ENCODE measurements at places on chromosomes 3 and 15. TPM values are rescaled to one million over a fixed set of nuclear protein-coding genes. Genes with fewer than 3 reads are reported as not detected.

The SOX14 gene
- 1.2 TPM for total RNA-seq

The ZMAT3 gene
- total RNA-seq = 0.78 TPM

The CCRL2 gene
- not detected for total RNA-seq

The MAGI1 gene
- total RNA-seq = 26.4 TPM

The RTP3 gene
- 0.07 TPM for total RNA-seq

The HTR3E gene
- total RNA-seq = not detected

The CCDC9B gene
- 0.18 TPM for total RNA-seq

The GOLGA8T gene
- 1.1 TPM for total RNA-seq

The GDPGP1 gene
- 5.8 TPM for total RNA-seq

The SCAANT1 gene
- total RNA-seq = not detected

The CD200 gene
- total RNA-seq = 49.4 TPM

The GCNT3 gene
- not detected for total RNA-seq

The UPK1B gene
- 0.33 TPM for total RNA-seq

The DIPK2A gene
- 58.9 TPM for total RNA-seq

The BUB1B gene
- total RNA-seq = 126 TPM

The KNL1 gene
- total RNA-seq = 33.9 TPM

The SLC28A2 gene
- not detected for total RNA-seq

The DUOXA2 gene
- total RNA-seq = not detected

The CYP19A1 gene
- not detected for total RNA-seq

The RETNLB gene
- total RNA-seq = not detected

The DNAH12 gene
- not detected for total RNA-seq

The PSMD2 gene
- total RNA-seq = 378 TPM

The NRG4 gene
- total RNA-seq = not detected

The GOLGA8J gene
- not detected for total RNA-seq

The ALDH1L1 gene
- 0.28 TPM for total RNA-seq

The KPNA4 gene
- total RNA-seq = 26.8 TPM

The RASGRP1 gene
- 2.9 TPM for total RNA-seq

The PLEKHO2 gene
- total RNA-seq = 17.0 TPM

The SCN11A gene
- 0.11 TPM for total RNA-seq

The NR1I2 gene
- total RNA-seq = 1.6 TPM

The ASTE1 gene
- 6.7 TPM for total RNA-seq

The ARGFX gene
- not detected for total RNA-seq
